ENCODE measurements at places on chromosomes 16 and 17.
A peak's percentile ranks its signal among the peaks of the same experiment; 100 is the strongest.

- DNase-seq, result peak; percentile 55
These were observed 2.9 kb downstream of the GNAO1 start for GRCh38 chr16:56193951-56194726.

DNA sequence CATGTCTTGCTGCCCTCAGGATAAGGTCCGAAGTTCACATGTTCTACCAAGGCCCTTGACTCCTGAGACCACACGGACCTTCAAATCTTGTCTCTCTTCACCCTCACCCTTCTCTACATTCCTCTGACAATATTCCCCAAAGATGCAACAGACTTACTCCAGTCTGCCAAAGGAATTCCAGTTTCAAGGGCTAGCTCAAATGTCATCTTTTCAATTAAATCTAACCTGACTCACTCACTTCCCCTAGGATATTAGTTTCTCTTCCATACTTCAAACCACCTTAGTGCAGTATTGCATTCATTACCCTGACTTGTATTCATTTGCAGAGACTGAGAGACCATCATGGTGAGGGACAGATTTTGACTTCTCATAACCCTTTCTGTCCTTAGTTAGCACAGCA, 59.6 kb upstream of the ADCY9 start:
- DNase-seq, result no peak

DNA sequence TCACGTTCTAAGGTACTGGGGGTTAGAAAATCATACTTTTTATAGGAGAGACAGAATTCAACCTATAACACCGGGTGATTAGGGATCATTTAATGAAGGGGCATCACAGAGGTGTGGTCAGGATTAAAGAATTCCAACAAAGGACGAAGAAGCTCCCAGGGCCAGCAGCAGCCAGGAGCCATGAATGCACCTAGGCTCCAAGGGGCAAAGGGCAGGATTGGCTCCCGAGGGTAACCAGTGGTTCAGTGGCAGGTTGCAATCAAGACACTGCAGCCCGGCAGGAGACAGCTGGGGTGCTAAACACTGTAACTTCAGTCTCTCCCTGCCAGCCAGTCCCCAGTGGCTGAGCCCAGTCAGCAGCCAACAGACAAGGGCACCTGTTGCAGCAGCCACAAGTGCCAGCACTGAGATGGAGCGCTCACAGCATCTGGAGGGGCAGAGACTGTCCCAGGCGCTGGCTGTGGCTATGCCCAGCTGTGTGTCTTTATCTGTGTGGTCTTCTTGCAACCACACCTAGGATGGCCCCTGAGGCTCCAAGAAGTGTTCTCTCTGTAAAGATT, 23.9 kb downstream of the DHRS7C start:
- no peak for DNase-seq

- DNase-seq, result no peak
These were observed 58.1 kb upstream of the TANC2 start for GRCh38 chr17:62907961-62908360.

DNA sequence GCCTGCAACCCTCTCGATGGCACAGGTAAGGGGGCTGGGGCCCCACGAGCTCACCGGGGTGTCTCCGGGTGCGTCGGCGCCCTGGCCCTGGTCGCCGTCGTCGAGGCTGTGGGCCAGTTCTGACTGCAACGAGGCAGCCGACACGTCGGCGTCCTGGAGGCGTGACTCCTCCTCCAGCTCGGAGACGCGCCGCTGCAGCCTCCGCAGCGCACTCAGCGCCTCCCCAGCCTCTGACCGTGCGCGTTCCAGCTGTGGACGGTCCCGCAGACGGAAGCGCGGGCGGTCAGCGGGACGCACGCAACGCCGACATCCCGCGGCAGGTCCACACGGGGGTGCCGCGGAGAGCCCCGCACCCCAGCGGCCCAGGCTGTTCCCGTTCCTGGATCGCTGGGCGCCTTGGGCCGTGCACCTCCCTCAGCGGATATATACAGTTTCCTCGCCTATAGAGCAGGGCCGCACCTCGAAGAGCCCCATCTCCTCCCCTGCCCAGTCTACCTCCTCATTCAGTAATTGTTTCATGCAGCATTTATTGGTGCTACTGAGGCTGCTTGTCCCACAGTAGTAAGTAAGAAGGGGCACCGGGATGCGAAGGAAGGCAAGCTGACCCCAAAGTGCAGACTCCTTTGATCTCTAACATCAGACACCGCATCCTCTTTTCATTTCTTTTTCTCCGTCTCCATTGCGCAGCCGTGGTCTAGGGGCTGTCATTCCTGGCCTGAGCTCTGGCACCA, 5.8 kb downstream of the THOC6 start:
- peak; percentile 58 for DNase-seq

- DNase-seq, result no peak
These were observed 169.8 kb downstream of the ABCC12 start for GRCh38 chr16:47986031-47986430.

GRCh38 chr17:80668375-80669148, 123.9 kb downstream of the RPTOR start:
- no peak for DNase-seq

DNA sequence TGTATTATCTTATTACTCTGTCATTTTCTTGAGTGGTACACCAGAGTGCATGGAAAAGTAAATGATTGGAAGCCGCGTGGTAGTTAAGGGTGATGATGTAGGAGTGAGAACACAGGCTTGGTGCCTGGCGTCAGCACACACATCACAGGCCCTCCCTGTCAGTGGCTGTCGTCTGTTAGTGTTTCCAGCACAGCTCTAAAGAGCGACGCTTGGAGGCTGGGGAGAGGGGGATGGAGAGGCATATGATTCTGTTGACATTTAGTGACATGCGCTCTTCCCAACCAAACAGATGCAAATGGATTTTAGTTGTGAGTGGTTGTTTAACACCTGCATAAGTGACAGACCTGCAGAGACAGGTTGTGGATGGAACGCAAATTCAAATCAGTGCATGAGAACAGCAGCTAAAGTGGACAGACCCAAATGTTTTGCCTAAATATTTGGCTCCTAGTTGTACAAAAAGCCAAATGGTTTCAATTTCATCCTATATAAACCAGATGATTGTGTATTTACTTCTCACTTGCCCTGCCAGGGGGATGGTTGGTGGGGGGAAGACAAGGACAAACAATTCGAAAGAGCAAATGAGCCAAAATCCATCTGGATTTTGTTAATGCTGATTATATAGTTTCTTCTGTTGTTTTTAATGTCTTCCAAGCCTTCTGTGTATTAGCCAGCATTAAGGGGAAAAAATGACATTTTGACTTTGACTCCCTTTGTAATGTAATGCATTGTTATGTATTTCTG, 222.3 kb downstream of the WWOX start:
- DNase-seq, result no peak

GRCh38 chr17:17579691-17580090, 11.8 kb downstream of the PEMT start:
- no peak for DNase-seq

GRCh38 chr17:44998646-44999045, 30.5 kb upstream of the C1QL1 start:
- no peak for DNase-seq

- no peak for DNase-seq
These were observed 55.3 kb downstream of the TUBD1 start for GRCh38 chr17:59837308-59838051.

DNA sequence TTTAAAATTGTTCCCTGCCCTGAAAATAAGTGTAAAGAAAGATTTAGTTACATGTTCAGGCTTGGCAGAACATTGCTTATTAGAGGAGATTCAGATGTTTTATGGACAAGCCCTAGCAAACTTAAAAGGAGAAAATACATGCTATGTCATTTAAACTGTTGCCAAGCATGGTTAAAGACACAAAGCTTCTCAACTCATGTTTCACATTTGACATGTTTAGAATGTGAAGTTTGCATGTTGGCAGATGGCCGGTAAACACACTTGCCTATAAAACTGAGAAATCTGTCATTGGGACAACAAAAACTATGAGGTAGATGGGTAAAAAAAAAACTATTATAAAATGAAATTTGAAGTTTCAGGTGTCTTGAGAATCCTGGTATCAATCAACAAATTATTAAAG, 5.8 kb downstream of the KRTAP29-1 start:
- DNase-seq, result no peak

- DNase-seq, result no peak
These were observed 11.9 kb upstream of the SLC38A10 start for GRCh38 chr17:81306898-81307510.

DNA sequence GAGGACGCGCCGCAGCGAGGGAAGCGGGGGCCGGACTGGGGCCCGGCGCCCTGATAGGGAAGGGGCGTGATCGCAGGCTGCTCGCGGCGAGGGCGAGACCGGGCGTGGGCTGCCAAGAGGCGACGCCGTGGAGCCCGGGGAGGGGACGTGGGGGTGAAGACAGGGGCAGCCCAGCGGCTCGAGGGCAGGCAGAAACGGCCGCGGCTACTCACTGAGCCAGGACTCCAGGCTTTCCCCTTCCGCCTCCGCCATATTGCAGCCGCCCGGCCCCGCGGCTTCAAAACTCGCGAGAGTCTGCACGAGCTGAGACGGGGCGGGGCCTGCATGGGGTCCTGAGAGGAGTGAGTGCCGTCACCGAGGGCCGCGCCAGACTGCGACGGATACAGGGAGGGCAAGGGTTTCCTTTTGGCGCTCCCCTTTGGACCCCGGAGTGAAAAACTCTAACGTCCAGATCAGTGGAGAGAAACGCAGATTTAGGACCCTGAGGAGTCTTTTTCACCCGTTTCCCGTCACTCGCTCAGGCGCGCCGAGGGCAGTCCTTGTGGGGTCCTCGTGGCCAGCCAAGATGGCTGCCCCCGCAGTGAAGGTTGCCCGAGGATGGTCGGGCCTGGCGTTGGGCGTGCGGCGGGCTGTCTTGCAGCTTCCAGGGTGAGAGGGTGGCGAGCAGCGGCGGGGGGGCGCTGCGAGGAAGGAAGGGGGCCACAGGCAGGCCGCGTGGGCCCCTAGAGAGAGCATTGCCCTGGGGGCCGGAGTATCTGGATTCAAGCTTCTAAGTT, at the start of the genes GGA3 and MRPS7:
Gene GGA3 (minus strand): TSS at position 271 of the 776 bp plus-strand sequence. CDS start 19 bp downstream, at position 252.
Gene MRPS7 (plus strand): TSS at position 544 of the 776 bp plus-strand sequence. CDS start 22 bp downstream, at position 566.
- peak; percentile 96 for DNase-seq

DNA sequence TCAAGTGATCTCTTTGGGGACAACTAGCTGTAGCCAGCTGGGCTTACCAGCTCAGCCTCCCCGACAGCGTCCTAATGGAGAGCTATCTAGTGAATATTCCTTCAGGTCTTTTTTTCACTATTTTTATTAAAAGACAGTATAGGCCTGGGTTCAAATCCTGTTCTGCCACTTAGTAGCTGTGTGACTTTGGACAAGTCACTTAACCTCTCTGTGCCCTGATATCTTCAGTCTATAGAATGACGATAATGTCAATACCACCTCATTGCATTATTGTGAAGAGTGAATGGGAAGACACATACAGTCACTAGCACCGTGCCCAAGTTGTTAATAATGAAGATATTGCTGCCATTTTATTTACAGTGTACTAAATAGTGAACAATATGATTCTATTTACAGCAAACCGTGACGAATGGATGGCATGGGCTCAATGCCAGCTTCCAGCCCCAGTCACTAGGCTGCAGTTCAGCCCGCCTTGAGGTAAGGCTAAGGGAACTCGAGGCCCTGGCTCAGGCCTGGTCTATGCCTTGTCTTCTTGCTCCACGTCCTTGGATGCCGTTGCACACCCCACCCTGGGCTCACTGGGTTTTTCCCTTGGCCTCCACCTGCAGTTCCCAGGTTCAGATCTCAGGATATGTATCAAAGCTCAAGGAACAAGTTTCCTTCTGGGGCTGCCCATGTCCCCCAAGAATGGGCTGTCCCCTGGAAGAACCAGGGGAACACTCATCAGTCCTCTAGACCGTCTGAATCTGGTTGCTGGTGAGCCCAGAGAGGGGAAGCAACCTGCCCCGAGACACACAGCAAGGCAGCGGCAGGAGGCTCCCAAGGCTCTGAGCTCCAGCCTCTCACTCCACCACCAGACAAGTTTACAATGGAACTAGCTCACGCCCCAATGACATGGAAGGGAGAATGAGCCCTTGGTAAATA, 95.4 kb upstream of the TNRC6C start:
- DNase-seq, result no peak

GRCh38 chr16:31428279-31428597, at the start of gene COX6A2:
TSS of gene COX6A2 (minus strand) at chr16:31428360. CDS start at chr16:31428325, 35 bp downstream.
- DNase-seq, result no peak

DNA sequence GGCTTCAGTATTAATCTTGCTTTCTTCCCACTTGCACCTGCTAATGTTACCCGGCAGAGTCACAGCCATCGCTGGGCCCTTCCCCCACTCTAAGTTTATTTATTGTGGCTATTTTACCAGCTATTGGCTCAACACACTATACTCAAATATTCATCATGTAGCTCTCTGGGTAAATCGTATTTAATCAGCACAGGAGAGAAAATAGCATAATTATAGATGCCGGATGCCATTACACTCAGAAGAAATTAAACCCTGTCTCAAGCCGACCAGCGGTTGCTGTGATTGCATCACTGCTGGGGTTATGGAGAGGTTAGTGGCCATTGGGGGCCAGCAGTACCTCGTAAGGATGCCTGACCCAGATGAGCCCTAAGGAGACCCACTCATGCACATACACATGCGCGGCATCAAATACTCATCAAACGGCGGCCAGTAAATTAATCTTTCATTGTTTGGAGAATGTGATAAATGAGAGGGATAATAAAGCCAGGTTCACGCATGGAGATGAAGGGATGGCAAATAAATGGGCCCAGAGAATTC, 269.5 kb upstream of the ZFHX3 start:
- no peak for DNase-seq

DNA sequence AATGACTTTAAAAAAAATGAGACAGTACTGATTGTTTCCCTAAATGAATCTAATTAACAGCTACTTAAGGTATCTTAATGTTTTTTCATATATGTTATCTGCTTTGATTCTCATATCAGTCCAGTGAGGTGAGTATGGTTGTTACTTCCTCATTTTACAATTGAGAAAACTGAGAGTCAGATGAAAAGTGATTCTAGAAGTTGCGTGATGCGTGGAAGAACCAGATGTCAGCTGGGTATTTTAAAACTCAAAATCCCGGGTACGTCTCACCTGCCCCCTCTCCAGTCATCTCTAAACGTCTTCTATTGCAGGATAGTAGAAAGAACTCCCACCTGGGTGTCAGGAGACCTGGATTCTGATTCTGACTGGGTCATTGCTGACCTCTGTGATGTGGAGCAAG, 89.2 kb downstream of the MAP2K6 start:
- no peak for DNase-seq

DNA sequence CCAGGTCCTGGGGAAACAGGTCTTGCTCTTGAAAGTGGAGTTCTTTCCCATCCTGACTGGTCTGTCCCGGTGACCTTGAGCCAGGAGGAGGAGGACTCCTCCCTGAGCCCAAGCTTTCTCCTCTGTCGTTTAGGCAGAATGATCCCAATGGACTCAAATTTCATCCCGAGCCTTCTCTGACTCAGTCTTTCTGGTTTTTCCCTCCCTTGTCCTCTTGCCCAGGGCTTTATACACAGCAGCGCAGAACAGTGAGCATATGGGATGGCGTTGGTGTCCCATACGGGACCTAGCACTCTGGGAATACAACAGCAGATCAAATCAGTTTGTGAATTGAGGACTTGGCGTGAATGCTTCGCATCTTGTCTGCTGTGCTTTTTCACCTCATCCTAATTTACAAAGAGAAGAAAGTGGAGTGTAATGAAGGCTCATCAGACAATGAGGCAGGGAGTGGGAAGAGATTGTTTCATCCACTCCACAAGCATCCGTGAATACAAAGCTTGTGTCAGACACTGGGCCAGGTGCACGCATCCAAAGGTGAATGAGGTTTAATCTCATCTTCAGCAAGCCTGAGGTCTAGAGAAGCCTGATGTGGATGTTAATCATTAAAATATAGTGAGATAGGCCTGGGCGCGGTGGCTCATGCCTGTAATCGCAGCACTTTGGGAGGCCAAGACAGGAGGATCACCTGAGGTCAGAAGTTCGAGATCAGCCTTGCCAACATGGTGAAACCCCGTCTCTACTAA, 1.1 kb upstream of the XYLT1 start:
- no peak for DNase-seq

- DNase-seq, result no peak
These were observed 46.6 kb downstream of the MPRIP start for GRCh38 chr17:17088541-17089525.

GRCh38 chr16:66728117-66728787, 23.2 kb downstream of the DYNC1LI2 start:
- DNase-seq, result no peak
